ENCODE measurements at places on chromosomes 1 and 21. TPM values are rescaled to one million over a fixed set of nuclear protein-coding genes. Genes with fewer than 3 reads are reported as not detected.

The GJA5 gene
- 9.9 TPM for total RNA-seq

The DNM3 gene
- 2.4 TPM for total RNA-seq

The ACKR1 gene
- 22.5 TPM for total RNA-seq

The SPRR4 gene
- total RNA-seq = not detected

DNA sequence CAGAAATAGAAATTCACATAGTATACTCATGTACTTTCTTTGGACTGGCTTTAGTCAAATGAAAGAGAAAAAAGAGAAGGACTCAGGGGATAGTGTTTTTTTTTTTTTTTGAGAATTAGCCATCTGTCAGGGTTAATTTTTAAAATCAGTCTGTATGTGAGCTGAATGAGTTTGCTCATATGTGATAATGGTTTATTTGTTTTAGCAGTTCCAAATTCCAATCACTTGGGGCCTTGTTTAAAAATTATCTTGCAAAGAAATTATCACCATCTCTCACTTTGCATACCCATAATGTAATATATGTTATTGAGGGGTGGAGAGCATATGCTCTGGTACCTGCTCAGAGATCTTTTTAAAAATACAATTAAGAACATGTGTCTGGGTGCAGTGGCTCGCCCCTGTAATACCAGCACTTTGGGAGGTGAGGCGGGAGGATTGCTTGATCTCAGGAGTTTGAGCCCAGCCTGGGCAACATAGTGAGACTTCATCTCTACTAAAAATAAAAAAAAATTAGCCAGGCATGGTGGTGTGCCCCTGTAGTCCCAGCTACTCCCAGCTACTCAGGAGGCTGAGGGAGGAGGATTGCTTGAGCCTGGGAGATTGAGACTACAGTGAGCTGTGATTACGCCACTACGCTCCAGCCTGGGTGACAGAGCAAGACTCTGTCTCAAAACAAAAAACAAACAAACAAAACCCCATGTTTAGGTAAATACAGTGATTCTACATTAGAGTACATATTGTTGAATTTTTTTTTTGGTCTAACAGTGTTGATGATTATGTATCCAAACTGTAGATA is 19.7 kb downstream of the GNAI3 start:
- no peak for DNase-seq

- no peak for DNase-seq
Observed at GRCh38 chr1:157151506-157151905, 13.3 kb upstream of the ETV3 start.

The NTNG1 gene
- not detected for total RNA-seq

GRCh38 chr1:201916649-201917249 is 28.1 kb downstream of the SHISA4 start:
- no peak for DNase-seq

The CFAP107 gene
- not detected for total RNA-seq

DNA sequence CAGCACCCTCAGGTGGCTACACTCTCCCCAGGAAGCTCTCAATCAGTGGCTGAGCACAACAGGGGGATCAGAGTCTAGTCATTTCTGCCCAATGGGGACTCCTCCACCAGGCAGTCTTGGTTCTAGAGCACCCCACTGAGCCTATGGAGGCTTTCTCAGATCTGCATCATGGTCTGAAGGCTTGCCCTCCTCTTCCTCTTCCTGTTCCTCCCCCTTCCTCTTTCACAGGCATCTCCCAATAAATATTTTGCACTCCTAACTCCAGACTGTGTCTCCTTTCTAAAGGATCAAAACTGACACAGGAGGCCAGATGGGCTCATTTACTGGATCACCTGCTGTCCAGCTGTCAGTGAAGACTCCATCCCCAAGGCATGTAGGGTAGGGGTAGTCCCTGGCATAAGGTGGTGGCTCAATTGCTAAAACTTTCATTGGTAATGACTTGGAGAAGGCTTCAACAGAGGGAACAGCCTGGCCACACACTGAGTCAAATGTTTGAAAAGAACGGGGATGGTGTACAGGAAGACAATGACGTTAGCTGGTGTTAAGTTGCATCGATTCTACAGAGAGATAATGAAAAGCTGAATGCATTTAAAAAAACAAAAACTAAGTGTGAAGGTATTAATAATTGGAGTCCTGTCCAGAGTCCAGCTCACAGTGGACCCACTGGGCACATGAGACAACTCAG is 84.2 kb upstream of the SLC2A1 start:
- DNase-seq = no peak

DNA sequence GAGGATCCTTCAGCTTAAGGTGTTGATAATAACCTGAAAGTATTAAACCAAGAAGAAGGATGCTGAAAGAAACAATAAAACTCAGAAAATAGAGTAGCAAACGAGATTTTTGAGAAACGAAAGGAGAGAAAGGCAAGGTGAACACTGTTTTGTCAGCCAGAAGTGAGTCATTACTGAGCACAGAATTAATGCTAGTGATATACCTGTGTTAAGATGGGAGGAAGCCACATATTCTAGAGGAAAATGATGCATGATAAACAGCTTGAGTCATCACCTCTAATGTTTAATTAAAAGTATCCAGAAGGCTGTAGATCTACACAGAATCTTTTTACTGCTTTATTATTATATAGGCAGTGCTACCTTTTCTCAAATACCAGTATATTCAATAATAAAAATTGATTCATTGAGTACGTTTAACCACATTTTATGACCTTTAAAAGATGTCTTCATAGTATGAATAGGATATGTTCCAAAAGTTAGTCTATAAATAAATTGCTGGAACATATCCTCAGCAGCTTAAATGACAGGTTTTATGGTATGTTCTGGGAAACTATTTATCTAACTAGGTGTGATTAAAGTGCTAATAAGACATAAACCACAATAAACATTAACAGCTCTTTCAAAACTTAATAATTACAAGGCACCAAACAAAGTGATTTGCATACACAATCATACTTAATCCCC is 10.3 kb downstream of the SH3GLB1 start:
- no peak for DNase-seq

- DNase-seq = peak; percentile 67
Observed at GRCh38 chr1:205532026-205532898, 27.8 kb downstream of the CDK18 start.

- no peak for DNase-seq
Observed at GRCh38 chr1:232628335-232629249, 1.3 kb downstream of the SIPA1L2 start.

The NUP210L gene
- 0.48 TPM for total RNA-seq

The IFNLR1 gene
- total RNA-seq = 2.3 TPM

- DNase-seq = no peak
Observed at GRCh38 chr1:44587796-44588460, 86.4 kb downstream of the TMEM53 start.

The MSTO1 gene
- total RNA-seq = 25.6 TPM

DNA sequence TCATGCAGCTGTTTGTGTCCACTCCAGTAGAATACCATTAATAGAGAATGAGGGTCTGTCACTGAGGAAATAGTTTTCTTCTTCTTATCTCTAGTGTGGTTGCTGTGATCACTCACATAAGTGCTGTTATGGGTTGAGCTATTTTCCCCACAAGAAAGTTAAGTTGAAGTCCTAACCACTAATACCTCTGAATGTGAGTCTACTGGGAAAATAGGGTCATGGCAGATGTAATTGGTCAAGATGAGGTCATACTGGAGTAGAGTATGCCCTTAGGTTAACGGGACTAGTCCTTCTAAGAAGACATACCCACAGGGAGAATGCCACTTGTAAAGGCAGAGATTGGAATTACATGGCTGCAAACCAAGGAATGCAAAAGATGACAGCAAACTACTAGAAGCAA is 70.5 kb upstream of the COL24A1 start:
- DNase-seq = no peak

DNA sequence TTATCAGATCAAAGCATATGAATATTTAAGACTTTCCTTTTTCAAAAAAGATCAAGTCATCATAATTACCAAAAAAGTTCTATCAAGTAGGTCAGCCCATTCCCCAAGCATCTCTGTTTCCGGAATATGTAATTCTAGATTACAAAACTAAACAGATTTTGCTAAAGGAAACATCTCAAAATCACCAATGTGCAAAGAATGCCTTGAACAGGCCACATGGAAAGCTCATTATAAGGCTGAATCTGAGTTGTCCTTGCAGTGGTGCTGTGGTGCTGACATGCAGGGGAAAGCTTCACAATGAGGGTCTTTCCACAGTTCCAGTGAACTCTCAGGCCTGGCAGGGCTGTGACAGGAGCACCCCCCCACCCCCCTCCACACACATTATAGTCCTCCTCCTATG is 240.9 kb downstream of the OMA1 start:
- no peak for DNase-seq

The KIAA1614 gene
- 11.4 TPM for total RNA-seq

DNA sequence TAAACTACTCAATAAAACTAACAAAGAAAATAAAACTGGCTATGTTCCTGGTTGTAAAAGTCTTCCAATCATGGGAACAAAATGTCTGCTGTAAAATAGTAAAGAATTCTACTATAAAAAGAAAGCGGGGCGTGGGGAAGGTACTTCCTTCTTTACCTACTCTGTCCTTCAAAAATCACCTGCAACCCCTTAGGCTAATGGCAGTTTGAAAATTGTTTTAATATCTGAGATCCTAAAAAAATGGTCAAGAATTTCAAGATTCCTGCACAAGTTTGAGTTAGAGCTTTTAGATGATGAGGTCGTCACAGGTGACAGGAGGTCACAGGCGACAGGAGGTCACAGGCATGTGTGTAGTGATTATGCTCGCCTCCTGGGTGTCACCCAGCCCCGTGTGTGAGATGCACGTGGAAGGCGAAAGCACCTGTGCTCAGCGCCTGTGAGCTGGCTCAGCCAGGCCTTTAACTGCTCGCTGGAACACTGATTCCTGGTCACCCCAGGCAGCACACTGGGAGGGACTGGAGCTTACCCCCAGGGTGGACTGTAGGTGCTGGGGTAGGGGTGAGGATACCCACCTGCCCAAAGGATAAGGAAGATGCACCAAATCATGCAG is 18.6 kb upstream of the TMPRSS2 start:
- DNase-seq = no peak

DNA sequence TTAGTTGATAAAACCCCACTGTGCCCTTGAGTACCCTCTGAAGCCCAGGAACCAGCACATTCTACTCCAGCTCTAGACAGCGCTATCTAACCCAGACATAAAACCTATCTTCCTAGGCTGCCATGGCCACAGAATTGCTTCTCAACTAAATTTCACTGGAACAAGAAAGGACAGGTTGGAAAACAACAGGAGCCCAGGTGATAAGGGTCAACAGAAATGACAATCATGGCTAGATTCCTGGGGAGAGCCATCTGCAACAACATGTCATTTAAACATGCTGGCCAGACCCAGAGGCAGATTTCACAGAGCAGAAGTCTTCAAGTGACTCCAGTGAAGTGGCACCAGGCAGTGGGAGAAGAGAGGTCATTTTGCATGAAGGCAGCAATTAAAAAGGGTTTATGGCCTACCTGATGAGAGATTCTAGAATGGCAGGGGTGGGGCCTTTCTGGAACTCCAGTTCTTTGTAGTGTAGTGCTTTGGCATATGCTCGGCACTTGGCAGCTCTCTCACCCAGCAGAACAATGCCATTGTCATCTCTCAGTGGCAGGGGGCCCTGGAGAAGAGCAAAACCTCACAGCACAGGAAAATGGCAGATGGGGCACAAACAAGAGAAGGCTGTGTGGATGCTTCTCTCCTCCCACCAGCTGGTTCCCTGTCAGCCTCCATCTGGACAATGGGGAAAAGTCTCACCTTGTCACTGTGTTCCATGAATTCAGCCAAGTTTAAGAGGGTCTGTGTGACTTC is 9.9 kb downstream of the ANGPTL7 start:
- DNase-seq = no peak

DNA sequence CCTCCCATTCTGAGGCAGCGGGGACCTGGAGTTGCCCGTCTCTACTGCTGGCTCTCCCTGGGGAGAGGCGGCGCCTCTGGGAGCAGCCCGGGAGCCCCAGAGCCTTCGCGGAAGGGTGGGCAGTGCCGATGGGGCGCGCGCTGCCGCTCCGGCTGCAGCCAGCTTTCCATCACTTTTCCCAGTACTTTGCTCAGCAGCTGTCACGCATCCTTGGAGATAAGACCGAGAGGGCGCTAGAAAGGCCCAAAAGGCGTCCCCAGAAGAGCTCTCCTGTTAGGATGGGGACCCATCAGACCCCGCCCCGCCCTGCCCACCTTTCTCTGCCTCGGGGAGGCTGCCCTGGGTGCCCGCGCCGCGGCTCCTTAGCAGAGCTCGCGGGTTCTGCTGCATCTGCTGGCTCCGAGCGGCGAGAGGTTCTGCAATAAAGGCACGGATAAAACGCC is 534 bp downstream of the KCNH1 start:
- DNase-seq = no peak

The CRP gene
- not detected for total RNA-seq

DNA sequence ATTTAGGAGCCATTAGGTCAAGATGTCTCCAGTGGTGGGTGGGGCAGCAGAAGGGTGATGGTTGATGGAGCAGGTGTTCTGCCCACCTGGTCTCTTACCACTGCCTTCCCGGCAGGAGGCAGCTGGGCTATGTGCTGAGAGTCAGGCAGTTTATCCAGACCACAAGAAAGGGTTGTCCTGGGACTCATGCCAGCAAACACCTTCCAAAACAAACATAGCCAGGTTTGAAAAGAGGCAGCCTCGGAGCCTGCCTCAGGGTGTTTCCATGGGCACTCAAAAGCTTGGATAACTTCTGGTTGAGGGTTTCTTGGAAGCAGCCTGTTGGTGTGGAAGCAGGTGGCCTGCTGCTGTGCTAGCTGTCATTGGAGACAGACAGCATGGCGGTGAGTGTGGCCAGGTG is 187.2 kb downstream of the PCP4 start:
- no peak for DNase-seq

DNA sequence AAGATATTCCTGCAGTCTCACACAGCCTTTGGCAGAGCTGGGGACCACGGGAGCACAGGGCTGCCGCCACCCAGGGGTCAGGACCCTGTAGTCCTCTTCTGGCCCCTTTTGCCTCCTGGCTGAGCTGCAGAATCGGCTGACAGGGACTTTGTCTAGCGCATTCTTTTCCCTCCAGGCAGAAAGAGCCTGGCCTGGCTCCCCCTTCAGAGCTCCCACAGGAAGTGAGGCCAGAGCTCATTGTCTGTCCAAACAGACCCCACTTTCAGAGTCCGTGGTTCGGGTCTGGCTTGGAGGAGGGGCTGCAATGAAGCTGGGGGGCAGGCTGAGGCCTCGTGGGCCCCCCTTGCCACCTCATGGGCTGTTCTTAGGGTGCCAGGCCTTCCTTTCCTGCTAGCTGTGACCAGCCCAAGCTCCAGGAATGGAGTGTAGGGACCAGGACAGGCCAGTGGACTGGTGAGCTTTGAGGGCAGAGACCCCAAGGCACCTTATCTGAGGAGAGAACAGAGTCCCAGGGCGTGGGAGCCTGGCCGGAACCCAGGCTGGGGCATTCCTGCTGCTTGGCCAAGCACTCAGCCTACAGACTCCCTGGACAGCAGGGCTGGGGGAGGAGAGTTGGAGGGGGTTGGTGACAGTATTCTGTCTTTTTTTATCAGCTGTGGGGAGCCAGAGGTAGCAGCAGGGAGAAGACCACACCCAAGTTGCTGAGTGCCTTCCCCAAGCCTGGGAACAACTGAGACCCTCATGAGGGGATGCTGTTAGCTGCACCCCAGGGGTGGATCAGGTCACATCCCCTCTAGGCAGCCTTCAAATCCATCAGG is 4.7 kb downstream of the CELSR2 start:
- DNase-seq = peak; percentile 71

DNA sequence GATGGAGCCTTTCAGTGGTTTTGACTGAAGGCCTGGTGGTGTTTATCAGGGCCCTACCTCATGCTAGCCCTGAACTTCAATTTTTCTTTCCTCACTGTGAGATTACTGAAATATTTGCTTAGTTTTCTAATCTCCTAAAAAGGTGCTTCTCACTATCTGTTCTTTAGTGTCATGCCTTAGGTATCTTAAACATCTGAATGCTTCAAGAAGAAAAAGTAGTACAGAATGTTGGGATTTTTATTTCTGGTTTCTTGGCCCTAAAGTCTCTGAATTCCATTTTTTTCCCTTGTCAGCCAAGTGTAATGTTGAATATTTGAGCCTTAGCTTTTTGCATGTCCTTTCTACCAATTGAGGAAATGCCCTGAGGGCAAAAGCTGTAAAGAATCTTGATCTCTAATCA is 47.9 kb upstream of the PRKACB start:
- DNase-seq = no peak
